A549 treated with Mapracorat at 1 μM for 4 hours (cell line): ENCODE measurements at places on chromosomes 6 and 20. TPM values are rescaled to one million over a fixed set of nuclear protein-coding genes. Genes with fewer than 3 reads are reported as not detected.

SOX18 gene
- total RNA-seq: 1.1 to 2.7 TPM (median 2.3 TPM) in 5 replicates

JPH2 gene
- 4.6 to 5.7 TPM (median 4.9 TPM) in 5 replicates for total RNA-seq

DTNBP1 gene
- 11.3 to 14.9 TPM (median 13.9 TPM) in 5 replicates for total RNA-seq

BMP2 gene
- 0.20 to 0.45 TPM (median 0.33 TPM) in 5 replicates for total RNA-seq

DNMT3B gene
- total RNA-seq: 3.3 to 4.6 TPM (median 4.2 TPM) in 5 replicates

CARMIL1 gene
- 6.7 to 9.1 TPM (median 7.5 TPM) in 5 replicates for total RNA-seq

IRF4 gene
- total RNA-seq: 0.21 to 0.46 TPM (median 0.34 TPM) in 5 replicates

ECT2L gene
- not detected in 5 replicates for total RNA-seq

MRPS18B gene
- total RNA-seq: 68.8 to 112 TPM (median 72.9 TPM) in 5 replicates

CNR1 gene
- 1.1 to 1.9 TPM (median 1.2 TPM) in 5 replicates for total RNA-seq

FOXF2 gene
- 17.3 to 24.3 TPM (median 23.1 TPM) in 5 replicates for total RNA-seq

ARMC2 gene
- total RNA-seq: 1.7 to 3.2 TPM (median 2.2 TPM) in 5 replicates

SMOC2 gene
- total RNA-seq: not detected in 5 replicates

MAP7 gene
- 18.8 to 23.9 TPM (median 21.7 TPM) in 5 replicates for total RNA-seq

KIAA0408 gene
- total RNA-seq: 4.4 to 7.3 TPM (median 6.4 TPM) in 5 replicates

MUC21 gene
- not detected in 5 replicates for total RNA-seq
